SK-N-SH treated with all-trans-retinoic acid at 6 μM for 48 hours (cell line): ENCODE measurements at places on chromosomes 16 and 17.

- ATAC-seq, result no peak
Observed at GRCh38 chr16:50781043-50781442, 39.2 kb downstream of the CYLD start.

GRCh38 chr17:17824783-17825614 is 11.8 kb downstream of the SREBF1 start:
- ATAC-seq, result no peak

GRCh38 chr16:78425891-78426510 is 326.5 kb downstream of the WWOX start:
- ATAC-seq, result no peak

DNA sequence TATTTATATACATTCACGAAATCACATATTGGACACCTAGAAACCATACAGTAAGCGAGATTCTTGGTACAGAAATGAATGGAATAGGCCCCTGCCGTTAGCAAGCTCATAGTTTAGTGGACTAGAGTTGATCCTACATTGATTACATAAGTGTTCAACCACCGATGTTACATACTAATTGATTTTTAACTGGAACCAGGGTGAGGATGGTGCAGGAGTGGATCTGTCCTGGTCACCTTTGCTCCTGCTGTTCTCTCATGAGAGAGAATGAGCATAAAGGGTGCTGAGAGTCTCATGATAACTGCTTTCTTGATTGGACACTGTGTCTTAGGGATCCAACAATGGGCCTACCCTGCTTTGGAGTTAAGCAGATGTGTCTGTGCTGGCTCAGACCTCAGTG is 13.9 kb downstream of the MAP2K4 start:
- ATAC-seq, result no peak

DNA sequence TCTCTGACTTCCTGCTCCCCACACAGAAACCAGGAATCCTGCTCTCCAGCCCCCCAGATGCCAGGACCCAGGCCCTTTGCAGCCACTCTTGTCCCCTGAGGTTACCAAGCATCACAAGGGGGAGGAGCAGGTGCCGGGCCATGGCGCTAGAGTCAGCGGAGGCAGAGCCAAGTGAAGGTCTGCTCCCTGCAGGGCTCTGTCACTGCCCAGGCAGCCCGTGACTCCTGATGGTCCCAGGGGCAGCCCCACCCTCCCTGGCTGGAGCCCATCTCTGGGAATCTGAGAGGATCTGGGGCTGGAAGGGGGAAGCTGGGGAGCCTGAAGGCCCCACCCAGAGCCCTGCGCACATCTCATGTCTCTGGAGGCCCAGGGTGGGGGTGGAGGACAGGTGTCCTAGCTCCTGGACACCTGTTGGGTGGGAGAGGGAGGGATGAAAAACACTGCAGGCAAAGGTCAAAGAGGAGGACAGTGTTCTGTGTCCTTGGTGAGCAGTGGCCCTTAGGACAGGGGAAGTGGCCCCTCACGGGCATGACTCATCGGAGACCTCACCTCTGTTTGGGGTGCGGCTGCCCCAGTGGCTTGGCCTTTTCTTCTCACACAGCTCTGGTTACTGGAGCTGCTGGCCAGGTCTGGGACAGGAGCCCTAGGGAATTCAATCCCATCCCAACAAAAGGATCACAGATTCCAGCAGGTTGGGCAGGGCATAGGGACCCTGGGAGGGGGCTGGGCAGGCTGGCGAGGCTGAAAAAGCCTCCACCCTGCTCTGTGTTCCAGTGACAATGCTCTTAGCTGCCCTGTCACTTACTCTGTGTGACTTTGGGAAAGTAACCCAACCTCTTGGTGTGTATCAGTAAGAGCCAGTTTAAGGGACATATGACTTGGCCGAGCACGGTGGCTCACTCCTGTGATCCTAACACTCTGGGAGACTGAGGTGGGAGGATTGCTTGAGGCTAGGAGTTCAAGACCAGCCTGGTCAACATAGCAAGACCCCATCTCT is at the start of gene PRSS36:
Gene PRSS36, minus strand, starts transcription at position 173 of the 997 bp plus-strand sequence. Its CDS starts 31 bp downstream, at position 142.
- no peak for ATAC-seq

DNA sequence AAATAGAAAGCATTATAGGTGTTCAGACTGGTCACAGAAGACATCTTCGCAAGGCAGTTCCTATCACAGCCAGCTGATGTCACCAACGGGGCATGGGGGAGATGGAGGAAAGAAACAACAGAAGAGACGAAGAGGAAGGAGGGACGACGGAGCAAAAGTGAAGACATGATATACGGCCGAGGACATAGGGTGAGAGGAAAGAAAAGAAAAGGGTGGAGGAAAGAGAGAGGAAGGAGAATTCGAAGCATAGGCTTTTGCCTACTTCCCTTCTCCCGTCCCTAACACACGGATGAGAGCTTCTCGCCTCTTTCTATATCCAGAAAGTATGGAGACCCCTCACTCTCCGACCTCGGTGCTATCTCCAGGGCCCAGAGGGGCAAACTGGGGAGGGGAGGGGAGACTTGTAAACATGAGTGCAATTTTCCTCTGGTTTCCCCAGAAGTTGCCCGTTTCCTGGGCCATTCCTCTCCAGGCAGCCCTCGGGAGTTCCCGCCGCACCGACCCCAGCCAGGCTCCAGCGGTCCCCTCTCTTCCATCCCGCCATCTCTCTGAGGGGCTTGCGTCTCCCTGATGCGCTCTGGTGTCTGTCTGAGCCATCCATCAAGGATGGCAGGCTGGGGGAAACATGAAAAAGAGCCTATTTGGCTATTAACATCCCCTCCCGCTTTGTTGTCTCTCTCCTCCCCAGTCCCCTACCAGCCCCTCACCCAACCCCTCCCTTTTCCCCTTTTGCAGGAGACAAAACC is 26.0 kb downstream of the COPZ2 start:
- ATAC-seq, result peak; percentile 79

DNA sequence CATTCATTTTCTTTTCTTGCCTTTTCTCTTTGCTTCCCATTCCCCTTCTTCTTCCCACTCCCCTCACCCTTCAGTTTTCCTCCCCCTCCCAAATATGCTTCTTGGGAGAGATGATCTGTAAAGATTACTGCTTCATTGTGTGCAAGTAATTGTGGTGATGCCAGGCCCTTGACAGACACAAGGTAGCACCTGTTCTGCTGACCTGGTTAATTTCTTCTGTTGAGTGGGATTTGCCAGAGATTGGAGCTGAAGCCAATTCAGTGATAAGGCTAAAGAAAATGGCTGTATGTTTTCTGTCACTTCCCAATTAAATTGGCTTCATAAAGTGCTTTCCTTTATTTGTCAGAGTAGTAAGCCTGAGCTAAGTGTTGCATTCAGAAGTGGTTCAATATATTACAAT is 44.5 kb downstream of the AATF start:
- no peak for ATAC-seq

- ATAC-seq, result peak; percentile 64; the same call in 1 of the 3 replicates
Observed at GRCh38 chr16:10181196-10182162, 749 bp downstream of the GRIN2A start.

- peak; percentile 86 for ATAC-seq
Observed at GRCh38 chr17:57440522-57441269, 184.4 kb downstream of the MSI2 start.

DNA sequence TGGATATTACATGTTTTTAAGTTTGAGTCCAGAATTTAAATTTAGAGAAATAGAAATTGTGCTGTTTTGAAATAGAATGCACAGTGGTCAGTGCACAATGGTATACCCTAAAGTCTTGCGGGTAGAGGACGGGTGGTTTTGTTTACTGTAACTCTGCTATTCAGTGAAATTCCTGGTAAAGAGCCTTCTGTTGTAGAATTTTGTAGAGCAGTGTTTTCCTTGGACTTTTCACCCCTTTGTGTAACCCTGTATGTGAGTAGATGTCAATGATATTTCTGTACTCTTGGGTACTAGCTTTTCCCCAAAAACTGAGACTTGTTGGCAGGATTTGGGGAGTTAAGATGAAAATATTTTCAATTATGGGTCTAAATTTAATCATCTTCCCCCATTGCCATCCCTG is 19.5 kb downstream of the IST1 start:
- no peak for ATAC-seq

GRCh38 chr17:77523540-77523939 is 382.8 kb downstream of the SEC14L1 start:
- no peak for ATAC-seq

DNA sequence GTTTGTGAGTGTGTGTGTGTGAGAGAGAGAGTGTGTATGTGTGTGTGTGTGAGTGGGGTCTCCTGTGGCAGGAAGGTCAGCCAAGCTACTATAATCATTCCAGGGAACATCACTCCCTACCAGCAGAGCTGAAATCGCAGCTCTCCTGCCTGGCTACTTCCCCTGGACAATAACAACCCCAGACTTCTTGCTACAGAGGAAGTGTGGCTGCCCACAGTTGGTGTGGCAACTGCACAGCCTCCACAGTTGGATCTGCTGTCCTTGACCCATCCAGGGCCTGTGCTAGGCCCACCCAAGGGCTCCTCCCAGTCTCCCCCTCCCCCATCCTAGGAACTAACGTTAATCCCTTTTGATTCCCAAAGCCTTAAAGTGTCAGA is 1.5 kb downstream of the SLC13A5 start:
- ATAC-seq, result no peak

DNA sequence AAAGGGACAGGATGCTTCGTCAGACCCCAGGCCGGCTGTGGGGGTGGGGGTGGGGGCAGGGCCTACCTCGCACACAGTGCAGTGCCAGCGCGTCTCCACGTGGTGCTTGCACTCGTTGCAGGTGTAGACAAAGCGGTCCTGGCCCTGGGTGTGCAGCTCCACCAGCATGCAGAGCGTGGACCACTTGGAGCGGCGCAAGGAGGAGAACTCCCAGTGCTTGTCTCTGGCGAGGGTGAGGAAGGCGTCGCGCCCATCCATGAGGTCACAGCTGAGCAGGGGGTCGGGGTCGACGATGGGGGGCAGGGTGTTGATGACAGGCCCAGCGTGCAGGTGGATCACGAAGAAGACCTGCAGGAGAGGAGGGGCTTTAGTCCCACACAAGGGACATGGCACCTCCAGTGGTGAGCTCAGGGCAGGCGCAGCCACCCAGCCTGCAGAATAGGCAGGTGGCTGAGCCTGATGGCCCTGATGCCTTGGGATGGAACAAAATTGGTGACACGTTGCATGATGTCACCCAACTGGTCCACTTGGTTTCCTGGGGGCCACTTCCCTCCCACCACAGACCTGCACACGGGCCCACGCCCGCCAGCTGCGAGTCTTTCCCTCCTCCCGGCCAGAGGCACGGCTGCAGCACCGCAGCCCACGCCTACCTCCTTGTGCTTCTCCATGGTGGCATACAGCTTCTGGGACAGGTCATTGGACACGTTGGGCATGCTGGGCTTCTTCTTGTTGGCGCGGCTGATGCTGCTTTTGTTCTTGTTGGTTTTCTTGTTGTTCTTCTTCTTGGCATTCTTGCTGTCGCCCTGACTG is 14.0 kb upstream of the TRAP1 start:
- no peak for ATAC-seq

GRCh38 chr17:4742629-4743028 is 2.9 kb upstream of the CXCL16 start:
- ATAC-seq, result no peak

DNA sequence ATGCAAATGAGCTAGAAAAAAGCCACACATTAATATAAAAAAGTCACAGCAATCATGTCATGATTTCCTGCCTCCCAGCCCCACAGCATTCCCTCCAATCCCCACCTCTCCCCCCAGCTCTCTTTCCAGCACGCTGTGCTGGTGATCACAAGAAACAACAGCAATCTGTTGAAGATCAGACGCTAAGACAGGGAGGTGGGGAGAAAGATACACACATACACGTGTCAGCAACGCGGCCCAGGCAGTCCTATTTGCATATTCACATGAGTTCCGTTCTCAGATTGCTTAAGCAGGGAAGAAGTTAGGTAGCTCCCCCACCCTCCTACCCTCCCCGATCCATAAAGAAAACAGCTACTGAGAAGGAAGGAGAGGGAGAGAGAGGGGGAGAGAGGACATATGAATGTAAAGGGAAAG is 405.5 kb upstream of the PSMD7 start:
- no peak for ATAC-seq

GRCh38 chr16:30077656-30078055 is 1.9 kb downstream of the PPP4C start:
- ATAC-seq, result no peak

DNA sequence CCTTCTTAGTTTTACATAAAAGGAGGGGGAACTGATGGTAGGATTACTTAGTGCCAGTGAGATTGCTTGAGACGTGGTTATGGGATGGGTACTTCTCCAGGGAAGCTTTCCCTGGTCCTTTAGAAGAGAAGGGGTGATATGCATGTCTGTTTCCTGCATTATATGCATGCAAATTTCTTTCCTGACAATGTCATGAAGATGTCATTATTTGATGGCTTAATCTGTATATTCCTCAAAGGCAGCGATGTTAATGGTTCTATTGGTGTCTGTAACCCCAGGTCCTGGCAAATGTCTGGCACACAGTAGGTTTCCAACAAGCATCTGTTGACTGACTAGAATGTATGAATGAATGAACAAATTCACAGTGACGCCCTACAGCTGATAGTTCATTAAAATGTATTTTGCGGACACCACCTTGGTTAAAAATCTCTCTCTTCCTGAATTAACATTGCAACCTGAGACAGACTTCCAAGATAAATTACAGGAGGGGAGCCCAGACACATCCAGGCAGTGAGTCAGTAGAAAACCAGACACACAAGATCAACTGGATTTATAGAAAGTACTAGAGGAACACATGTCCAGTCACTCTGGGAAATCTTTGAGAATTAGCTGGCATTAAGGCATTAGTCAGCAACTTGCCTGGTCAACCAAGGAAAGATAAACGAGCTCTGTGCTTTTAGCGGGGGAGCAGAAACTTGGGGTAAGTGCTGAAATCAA is 293.4 kb downstream of the XYLT1 start:
- peak; percentile 83 for ATAC-seq

GRCh38 chr16:3879258-3879886 is 1.1 kb downstream of the CREBBP start:
- ATAC-seq, result peak; percentile 38

- no peak for ATAC-seq
Observed at GRCh38 chr16:77657016-77657415, 65.3 kb upstream of the NUDT7 start.

GRCh38 chr17:13776027-13776551 is 174.4 kb upstream of the HS3ST3A1 start:
- ATAC-seq, result no peak

DNA sequence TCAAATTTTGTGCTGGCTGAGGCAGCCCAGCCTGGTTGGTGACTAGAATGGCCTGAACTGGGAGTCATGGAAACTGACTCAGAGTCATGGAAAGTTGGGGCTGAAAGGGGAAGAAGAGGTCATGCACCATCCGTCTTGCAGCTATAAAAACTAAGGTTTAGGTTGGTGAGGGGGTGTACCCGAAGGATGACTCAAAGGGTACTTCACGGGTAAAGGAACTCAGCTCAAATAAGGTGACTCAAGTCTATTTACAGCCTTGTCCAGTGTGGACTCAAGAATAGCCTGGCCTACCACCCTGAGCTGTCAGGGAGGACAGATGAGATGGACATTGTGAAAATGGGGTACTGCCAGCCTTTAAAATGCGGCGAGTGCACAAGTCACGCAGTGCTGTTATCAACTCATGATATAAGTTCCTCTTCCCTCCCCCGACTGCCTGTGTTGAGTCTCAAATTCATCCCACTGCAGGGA is 18.6 kb downstream of the CD300LB start:
- ATAC-seq, result no peak

- ATAC-seq, result no peak
Observed at GRCh38 chr17:38603786-38604478, 1.8 kb downstream of the SRCIN1 start.

GRCh38 chr16:54519161-54519695 is 232.6 kb upstream of the IRX3 start:
- no peak for ATAC-seq
